ENCODE measurements at places on chromosomes 1 and 21.
A peak's percentile ranks its signal among the peaks of the same experiment; 100 is the strongest.

DNA sequence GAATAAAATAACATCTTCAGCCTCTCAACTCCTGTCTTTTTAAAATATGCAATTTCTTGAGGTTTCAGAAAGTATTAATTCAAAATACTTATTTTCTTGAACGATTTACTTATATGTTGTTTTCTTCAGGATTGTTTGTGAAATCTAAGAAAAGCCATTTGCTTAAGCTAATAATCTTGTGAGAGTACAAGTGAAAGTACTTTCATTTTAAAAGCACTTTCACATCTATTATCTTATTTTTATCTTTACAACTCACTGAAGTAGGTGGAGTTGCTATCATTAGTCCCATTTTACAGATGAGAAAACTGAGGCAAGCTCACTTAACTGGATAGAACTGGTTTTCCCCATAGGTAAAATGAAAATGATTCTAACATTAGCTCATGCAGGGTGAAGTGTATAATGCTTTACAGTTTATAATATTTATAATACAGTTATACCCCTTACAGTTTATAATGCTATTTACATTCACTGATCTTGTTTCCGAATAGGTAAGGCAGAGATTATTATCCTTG is 4.7 kb upstream of the PLPP3 start:
- DNase-seq: no peak

- no peak for DNase-seq
Observed at GRCh38 chr1:160093624-160094290, 4.7 kb downstream of the IGSF8 start.

- DNase-seq: no peak
Observed at GRCh38 chr1:204728456-204728855, 42.9 kb upstream of the LRRN2 start.

DNA sequence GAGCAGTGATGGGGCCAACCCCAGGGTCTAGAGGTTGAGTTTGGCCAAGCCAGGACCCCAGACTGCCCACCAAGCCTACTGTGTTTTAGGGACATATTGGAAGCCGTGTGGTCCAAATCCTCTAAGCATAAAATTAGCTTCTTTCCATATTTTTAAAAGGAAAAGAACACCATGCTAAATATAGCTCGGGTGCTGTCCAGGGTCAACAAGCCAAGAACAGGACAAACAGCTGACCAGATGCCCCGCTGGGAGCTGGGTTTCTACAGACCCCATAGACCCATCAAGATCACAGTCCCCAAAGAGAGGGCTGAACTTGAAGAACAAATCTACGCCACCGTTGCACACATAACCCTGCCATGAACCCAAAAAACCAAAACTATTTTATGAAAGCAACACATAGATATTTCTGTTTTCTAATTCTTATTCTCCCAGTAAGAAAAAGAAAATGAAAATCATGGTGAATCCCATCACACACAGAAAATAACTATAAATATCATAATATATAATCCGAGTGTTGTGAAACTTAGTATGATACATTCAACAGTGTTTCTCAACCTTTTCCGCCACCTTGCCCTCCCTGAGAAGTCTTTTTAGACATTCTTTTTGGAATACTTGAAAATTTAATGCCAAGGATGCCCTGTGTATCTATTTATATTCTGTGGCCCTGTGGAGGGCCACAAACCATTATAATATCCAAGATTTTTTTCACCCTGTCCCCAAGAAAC is 36.2 kb upstream of the FHAD1 start:
- no peak for DNase-seq

DNA sequence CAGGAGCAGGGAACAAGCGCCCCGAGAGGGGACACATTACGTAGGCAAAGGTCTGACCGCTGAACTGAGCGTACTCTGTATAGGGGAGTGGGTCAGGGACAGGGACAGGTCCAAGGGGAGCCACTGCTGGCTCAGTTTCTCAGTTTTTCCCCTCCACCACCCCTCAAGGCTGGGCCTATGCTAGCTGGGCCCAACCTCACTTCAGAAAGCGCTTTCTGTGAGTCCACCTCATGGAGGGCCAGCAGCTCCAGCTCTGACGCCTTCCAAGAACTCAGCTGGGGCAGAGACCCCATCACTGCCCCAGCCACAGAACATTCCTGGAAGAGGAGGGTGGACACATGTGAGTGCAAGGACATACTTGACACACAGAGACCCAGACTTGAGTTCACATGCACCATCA is 242.0 kb downstream of the FOXD2 start:
- no peak for DNase-seq

GRCh38 chr1:234535763-234536515 is 57.0 kb upstream of the TARBP1 start:
- DNase-seq: no peak

DNA sequence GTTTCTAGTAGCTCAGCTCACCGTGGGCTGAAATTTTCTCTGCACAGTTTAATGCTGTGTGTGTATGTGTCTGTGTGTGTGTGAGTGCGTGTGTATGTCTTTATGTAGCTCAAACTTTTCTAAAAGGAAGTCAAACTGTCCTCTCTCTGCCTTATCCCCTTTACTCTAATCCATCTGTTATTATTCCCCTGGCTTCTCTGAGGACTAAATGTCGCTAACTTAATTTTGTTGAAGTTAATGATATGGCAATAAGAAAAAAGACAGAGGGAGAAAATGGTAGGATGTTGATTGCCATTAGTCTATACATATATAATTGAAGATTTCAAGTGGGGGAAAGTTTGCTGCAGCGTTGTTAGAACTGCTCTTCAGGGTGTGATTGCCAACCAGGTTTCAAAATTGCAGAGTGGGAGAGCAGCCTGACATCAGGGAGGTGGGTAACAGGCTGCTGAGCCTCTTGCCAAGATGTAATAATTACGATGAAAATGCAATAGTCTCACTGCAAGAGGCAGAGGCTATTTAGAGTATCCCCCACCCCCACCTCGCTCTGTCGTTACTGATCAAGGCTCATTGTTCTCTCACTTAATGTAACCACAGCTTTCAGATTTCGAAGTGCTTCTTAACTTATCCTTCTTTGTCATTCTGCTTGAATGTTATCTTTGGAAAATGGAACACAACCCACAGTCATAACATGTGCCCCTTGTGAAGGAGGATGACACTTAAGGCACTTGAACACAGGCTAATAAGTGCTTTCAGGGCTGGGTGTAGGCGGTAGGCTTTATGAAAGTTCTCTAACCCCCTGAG is 559.0 kb upstream of the PLXNA2 start:
- no peak for DNase-seq

DNA sequence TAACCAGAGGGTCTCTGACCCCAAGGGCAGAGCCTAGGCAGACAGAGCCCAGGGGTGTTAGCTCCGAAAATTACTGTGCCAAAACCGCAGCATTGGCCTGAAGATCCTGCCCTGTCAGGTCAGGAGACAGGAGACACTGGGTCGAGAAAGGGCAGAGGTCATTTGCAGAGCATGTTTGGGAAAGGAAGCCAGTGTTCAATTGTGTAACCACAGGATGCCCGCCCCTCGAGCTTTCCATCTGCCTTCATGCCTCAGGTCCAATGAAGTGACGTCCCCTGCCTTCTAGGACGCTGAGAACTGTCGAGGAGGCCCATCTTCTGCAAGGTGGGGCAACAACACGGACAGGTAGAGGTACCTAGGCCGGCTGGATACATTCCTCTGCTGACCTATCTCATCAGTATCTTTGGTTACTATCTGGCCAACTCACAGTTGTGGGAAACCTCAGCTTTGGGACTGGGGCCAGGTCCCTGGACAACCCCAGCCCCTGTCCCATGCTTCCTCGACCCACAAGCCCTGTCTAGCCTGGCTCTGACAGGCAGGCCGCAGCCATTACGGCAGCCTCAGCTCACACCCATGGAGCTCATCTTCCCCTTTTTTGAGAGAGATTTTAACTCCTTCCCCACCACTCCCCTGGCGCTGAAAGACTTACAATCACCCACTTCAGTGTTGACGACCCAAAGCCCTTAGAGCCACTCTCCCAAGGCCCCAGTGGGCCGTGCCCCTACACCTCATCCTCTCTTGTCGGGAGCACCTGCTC is 1.3 kb downstream of the ARL8A start:
- no peak for DNase-seq

DNA sequence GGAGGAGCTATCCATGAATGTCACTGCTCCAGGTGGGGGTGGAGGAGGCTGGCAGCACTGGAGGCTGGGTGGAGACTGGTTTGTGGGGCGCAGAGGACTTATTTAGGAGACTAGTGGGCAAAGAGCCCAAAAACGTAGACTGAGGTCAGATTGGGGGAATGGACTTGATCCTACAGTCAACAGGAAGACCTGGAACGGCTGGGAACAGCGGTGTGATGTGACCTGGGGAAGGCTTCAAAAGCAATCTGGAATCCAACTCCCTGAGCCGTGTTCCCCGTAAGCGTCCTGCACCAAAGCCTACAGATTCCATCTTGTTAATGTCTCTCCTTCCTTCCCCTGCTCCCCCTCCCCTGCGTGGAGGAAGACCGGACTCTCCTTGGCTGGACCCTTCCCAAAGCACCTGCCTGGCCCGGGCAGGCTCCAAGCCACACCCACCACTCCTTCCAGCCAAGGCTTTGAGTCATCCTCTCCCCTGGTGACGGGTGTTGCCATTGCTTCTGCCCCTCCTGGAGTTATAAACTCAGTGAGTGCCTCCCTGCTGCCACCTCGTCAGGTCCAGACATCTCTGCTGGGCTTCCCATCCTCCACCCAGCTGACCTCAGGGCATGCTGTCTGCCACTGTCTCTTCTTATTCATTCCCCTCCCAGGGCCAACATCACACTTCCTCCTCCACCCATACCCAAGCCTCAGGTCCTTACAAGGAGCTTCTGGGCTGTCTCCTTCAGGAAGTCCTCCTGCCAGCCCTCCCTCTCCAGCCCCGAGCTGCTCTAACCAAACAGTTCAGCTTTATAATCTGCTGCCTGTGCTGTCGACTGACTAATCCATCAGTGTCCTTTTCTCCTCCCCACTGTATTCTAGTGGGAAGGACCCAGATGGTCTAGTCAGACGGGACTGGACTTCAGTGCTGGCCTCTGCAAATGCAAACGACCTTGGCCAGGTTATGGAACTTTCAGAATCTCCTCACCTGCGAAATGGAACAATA is 1.6 kb upstream of the CLSTN1 start:
- peak; percentile 45 for DNase-seq

- DNase-seq: peak; percentile 78
Observed at GRCh38 chr1:206489980-206490770, 17.2 kb upstream of the RASSF5 start.

All from activated CD8-positive, alpha-beta memory T cell treated with anti-CD3 and anti-CD28 coated beads, Interleukin-2, amount 50 U/mL, for 4 hours (primary cell).